ENCODE measurements at places on chromosomes 2 and 18.
A peak's percentile ranks its signal among the peaks of the same experiment; 100 is the strongest.

DNA sequence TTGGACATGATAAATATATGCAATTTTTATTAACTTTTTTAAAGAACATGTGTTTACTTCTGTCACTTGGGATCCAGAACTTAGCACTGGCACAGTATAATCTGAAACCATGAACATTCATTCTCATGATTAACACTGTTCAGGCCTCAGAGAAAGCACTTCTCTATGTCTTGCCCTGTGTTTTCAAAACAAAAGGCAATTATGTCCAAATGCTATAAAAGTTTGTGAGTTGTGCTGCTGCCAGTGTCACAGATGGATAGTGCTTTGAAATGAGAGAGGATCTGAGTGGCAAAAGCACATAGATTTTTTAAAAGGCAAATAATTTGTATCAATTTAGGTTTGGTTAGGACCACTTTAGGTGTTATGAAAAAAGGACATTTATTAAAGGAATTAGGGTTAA, 470.5 kb upstream of the FAM98A start:
- no peak for DNase-seq

GRCh38 chr2:220410296-220410695, 782.9 kb downstream of the SLC4A3 start:
- no peak for DNase-seq

GRCh38 chr2:142710336-142710735, 167.1 kb upstream of the KYNU start:
- DNase-seq, result no peak

GRCh38 chr2:137383391-137383790, 580.9 kb upstream of the HNMT start:
- no peak for DNase-seq

GRCh38 chr2:109242210-109242653, 113.2 kb downstream of the SH3RF3 start:
- DNase-seq, result no peak

GRCh38 chr2:14631406-14632040, 994 bp upstream of the LRATD1 start:
- no peak for DNase-seq

DNA sequence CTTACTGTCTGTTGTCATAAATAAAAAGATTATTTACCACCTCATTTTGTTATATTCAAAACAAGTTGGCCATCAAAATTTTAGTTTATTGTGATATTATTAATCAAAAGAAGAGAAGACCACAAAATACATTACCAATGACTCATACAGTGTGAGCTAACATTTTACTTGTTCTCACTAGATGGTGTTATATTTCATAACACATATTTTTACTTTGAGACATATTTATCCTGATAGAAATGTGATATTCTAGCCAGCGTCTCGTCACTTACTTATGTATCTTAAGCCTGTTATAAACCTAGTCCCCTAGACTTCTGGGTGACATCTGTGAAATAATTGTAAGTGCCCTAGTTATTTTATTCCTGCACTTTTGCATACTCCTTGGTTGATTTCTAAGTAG, 263.2 kb downstream of the CDH7 start:
- no peak for DNase-seq

DNA sequence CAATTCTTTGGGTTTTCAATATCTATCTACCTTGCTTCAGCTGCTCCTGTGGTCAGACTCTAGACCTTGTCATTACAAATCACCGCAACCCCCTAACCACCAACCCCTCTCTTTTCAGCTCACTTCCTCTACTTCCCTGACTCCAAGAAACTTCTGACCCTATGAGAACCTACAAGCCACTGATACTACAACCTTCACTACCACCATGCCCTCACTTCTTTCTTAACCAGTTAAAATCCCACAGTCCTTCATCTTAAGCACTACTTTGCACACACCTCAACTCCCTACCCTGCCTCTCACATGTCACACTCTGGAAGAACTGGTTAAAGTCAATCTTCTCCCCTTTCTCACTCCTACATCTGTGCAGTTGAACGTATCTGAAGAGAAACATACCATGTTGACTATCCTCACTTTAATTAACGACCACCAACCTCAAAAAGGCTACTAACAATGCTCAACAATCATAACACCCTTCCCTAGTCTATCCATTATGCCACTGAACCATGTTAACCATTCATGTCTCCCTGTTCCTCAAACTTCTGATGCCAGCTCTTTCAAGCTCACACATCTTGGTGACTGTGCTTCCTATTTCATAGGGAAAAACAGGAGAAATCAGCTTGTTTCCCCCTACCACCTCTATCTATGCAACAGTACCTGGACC, 12.6 kb downstream of the EIF2AK3 start:
- DNase-seq, result no peak

DNA sequence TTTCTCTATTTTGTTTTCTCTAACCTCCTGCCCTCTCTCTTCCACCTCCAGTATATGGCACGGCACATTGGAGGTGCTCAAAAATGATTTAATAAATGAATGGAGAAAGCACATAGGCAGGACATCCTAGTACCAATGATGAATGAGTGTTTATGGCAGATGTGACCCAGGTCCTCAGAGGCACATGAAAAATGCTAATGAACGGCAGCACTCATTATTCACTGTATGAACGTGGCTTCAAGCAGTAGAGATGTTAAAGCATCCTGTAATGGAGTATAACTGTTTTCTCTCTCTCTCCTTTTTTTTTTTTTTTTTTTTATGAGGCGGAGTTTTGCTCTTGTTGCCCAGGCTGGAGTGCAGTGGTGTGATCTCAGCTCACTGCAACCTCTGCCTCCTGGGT, 72.4 kb downstream of the MBP start:
- no peak for DNase-seq

GRCh38 chr18:3037423-3037915, 24.5 kb upstream of the LPIN2 start:
- no peak for DNase-seq

DNA sequence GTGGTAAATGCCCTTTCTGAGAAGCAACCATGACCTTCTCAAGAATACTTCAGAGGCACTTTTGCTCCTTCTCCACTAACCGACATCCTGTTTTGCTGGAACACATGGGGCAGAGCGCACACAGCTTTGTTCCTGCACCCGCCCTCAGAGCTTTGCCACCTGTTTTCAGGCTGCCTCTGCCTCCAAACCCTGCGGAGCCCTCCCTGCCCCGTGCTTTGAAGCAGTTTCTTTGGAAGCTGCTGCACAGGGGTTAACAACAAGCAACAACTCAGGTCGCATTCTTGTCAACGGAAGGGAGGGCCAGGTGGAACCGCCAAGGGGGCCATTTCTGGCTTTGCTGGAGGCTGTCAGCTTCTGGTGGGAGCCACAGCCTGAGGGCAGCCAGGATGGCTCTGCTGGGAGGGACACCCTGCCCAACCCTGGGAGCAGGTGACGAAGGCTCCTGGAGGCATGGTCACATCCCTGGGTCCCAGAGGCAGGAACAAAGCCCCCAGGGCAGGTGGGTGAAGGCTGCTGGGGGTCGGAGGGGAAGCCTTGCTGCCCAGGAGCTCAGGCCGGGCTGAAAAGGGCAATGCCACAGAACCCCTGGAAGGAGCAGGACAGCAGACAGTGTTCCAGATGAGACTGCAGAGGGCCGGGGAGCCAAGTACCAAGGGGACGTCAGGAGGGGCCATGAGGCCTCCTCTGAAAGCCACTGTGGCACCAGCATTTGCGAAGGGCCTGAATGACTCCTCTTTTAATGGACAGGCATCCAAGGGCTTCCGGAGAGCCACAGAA, 46.8 kb downstream of the MRPS5 start:
- DNase-seq, result peak; percentile 57

- DNase-seq, result no peak
Measured at GRCh38 chr2:71782323-71782722, 329.0 kb downstream of the DYSF start.

- no peak for DNase-seq
Measured at GRCh38 chr2:36367895-36368353, 12.3 kb downstream of the CRIM1 start.

GRCh38 chr2:169526451-169526850, 16.9 kb downstream of the KLHL41 start:
- DNase-seq, result no peak

- no peak for DNase-seq
Measured at GRCh38 chr2:152630466-152630865, 86.8 kb downstream of the PRPF40A start.

GRCh38 chr18:13163167-13163927, 55.2 kb upstream of the LDLRAD4 start:
- DNase-seq, result no peak

- DNase-seq, result no peak
Measured at GRCh38 chr18:58632552-58632951, 3.7 kb upstream of the ALPK2 start.

Measured in stimulated activated CD4-positive, alpha-beta T cell treated with anti-CD3 and anti-CD28 coated beads, Interleukin-4, amount 100 ng/mL, for 48 hours (primary cell).